HEK293T (cell line): ENCODE measurements at places on chromosomes 16 and 17.

DNA sequence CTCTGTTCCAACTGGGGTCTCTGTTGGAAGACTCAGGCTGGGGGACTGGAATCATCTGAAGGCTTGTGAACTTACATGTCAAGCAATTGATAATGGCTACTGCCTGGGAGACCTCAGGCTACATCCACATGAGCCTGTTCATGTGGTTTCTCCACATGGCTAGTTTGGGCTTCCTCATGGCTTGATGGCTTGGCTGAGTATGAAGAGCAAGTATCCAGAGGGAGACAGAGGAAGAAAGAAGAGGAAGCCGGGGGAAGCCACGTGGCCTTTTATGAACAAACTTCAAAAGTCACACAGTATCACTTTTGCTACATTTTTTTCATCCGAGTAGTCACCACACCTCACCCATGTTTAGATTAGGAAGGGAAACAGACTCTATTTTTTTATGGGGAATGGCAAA is 158.9 kb downstream of the TRIM37 start:
- DNase-seq = no peak

DNA sequence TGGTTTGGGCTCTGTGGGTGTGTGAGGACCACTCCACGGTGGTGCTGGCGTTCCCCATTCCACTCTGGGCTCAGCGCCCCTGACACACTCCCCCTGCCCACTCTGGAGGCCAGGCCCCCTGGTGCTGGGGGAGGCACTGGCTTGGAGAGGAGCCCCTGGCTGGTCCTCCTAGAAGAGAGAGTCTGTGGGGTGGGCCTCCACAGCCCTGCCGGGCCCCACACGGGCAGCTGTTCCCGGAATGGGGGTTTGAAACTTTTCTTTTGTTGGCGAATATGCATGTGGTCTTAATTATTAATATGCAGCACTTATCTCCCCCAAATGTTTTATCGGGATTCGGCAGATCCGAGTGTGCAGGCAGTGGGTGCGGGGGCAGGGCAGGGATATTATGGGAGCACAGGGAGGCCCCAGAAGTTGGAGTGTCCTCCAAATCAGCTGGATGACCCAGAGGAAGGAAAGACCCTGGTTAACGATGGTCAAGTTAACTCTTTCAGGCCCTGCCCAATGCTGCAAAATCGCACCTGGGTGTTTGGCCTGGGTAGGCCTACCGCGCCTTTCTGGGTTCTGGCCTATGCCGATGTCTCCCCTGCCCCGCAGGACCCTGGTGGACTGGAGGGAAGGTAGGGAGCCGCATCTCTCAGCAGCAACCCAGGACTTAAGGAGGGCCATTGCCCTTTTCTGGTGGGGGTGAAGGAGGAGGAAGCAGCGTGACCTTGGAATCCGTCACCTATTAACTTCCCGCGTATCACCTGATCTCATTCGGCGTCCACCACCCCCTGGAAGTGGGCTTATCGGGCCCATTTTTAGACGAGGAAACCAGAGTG is 36.0 kb downstream of the TMEM235 start:
- DNase-seq = no peak

GRCh38 chr17:9801505-9801904 is 10.1 kb upstream of the DHRS7C start:
- DNase-seq = no peak

GRCh38 chr17:3813171-3813570 is 12.2 kb upstream of the ITGAE start:
- no peak for DNase-seq

GRCh38 chr16:88527186-88527936 is 42.8 kb upstream of the ZC3H18 start:
- DNase-seq = peak; percentile 83

DNA sequence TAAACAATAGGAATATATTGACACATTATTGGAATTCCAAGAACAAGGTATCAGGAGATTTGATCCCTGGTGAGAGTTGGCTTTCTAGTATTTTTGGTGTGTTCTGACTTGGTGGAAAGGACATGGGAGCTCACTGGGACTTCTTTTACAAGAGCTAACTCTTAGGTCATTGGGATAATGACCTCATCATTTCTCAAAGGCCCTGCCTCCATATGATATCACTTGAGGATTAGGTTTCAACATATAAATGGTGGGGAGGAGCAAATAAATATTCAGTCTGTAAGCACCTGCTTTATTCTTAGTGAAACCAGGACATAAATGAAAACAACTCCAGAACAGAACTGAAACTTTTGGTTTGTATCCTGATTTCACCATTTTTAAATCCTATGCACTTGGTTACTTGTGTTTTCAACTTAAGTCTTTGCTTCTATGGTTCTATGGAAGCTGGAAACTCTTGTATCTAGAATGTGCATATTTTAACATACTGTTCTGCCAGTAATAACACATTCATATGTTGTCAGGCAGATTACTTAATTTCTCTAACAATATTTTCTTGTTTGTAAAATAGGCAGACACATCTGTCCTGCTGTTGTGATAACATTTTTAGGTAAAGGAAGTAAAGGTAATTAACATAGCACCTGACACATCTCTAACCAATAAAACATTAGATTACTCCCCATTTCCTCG is 1527.7 kb upstream of the CDH8 start:
- no peak for DNase-seq

- no peak for DNase-seq
Observed at GRCh38 chr16:56708525-56709442, 21.1 kb upstream of the NUP93 start.

- DNase-seq = no peak
Observed at GRCh38 chr17:31595076-31595475, 203.6 kb downstream of the RAB11FIP4 start.

- DNase-seq = no peak
Observed at GRCh38 chr16:83138976-83139690, 512.4 kb downstream of the CDH13 start.

- no peak for DNase-seq
Observed at GRCh38 chr17:7336240-7337175, at the start of gene ACAP1. Gene ACAP1 (plus strand): TSS chr17:7336529. CDS start chr17:7336735, 206 bp downstream.

- no peak for DNase-seq
Observed at GRCh38 chr16:67147437-67148140, 3.2 kb downstream of the B3GNT9 start.

GRCh38 chr17:37813751-37814150 is 68.9 kb upstream of the HNF1B start:
- DNase-seq = no peak

GRCh38 chr17:81536299-81537290 is 8.4 kb downstream of the FSCN2 start:
- DNase-seq = no peak

DNA sequence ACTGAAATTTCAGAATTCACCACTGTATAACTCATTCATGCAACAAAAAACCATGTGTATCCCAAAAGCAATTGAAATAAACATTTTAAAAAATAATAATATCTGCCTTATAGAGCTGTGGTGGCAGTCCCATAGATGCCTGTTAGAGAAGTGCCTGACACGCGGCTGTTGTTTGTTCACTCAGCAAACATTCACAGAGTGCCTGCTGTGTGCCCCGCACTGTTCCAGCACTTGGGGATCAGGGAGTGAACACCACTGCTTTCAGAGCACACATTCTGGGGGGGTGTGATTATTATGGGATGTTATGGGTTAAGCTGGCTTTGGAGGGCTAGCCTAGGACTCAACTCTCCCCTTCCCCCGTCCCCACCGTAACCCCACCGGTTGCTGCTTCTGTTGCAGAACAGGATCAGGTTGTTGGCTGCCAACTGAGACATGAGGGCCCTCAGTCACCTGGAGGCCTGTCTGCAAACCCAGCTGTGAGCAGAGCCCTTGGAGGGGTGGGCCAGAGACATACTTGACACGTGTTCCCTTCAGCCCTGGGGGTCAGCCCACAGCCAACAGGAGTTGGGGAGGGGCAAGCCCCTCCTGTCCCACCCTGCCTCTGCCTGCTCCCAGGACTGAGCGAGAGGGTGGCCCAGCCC is 103.3 kb upstream of the CIBAR2 start:
- DNase-seq = no peak

GRCh38 chr17:80846932-80847331 is 144.7 kb upstream of the CHMP6 start:
- DNase-seq = no peak

- DNase-seq = no peak
Observed at GRCh38 chr17:31002047-31002446, 31.2 kb downstream of the RNF135 start.

- no peak for DNase-seq
Observed at GRCh38 chr17:69122065-69122464, 19.6 kb downstream of the ABCA6 start.

DNA sequence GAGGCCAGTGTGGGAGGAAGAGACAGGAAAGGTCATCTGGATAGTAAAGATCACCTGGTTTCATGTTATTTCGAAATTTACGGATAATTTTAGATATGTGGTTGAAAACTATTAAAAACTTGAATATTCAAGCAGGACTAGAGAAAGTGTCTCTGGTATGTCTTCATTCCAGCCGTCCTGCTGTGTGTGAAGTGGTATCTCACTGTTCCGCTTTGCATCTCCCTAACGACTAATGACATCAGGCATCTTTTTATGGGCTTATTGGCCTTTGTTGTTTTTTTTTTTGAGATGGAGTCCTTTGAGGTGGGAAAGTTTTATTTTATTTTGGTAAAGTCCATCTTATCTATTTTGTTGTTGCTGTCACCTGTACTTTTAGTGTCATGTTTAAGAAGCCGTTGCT is 214.4 kb upstream of the CHMP6 start:
- no peak for DNase-seq

DNA sequence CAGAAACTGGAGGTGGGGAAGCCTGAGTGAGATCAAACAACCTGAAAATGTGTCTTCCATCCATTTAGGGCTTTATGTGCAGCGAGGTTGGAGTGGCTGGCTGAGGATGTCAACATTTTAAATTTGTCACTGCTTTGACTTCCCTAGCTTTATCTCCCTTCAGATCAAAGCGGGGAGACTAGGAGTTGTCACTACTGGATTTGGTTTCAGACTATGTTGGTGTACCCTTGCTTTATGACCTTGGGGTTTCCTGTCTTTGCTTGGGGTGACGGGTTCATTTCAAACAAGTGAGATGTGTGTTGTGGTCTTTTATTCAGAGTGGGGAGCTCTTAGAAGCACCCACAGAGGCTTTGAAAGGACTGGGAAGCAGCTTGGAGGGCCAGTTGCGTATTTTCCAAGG is 25.6 kb downstream of the MSI2 start:
- no peak for DNase-seq

- no peak for DNase-seq
Observed at GRCh38 chr17:49776551-49777300, 11.8 kb upstream of the KAT7 start.

GRCh38 chr17:31328160-31328535 is 6.7 kb upstream of the EVI2A start:
- DNase-seq = no peak

GRCh38 chr17:29294580-29294900 is 592 bp upstream of the NUFIP2 start:
- no peak for DNase-seq

- DNase-seq = no peak
Observed at GRCh38 chr17:33837281-33837680, 417.8 kb upstream of the CCL2 start.

DNA sequence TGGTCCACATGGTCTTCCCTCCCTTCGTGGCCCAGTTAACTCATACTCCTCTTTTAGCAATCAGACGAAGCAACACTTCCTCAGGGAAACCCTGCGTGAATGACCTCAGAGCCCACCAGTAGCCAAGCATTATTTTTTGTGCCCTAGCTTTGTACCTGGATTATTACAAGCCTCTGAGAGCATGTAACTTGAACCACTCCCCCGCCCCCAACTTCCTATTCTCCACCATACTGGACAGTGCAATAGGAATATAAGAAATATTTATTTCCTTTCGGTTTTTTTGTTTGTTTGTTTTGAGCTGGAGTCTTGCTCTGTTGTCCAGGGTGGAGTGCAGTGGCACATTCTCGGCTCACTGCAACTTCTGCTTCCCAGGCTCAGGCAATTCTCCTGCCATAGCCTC is 2.9 kb downstream of the CPPED1 start:
- no peak for DNase-seq

- DNase-seq = no peak
Observed at GRCh38 chr17:56718515-56718914, 115.2 kb downstream of the C17orf67 start.

DNA sequence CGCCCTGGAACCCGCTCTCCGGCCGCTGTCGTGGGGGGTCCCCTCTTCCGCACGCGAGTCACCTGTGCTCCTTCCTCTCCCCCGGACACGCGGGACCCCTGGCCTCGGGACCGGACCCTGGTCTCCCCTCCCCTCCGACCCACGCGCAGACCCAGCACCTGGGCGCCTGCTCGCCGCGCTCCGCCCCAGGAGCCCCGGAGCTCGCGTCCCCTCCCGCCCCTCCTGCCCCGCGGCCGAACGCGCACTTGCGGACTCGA is 762 bp downstream of the RAB40B start:
- DNase-seq = no peak

DNA sequence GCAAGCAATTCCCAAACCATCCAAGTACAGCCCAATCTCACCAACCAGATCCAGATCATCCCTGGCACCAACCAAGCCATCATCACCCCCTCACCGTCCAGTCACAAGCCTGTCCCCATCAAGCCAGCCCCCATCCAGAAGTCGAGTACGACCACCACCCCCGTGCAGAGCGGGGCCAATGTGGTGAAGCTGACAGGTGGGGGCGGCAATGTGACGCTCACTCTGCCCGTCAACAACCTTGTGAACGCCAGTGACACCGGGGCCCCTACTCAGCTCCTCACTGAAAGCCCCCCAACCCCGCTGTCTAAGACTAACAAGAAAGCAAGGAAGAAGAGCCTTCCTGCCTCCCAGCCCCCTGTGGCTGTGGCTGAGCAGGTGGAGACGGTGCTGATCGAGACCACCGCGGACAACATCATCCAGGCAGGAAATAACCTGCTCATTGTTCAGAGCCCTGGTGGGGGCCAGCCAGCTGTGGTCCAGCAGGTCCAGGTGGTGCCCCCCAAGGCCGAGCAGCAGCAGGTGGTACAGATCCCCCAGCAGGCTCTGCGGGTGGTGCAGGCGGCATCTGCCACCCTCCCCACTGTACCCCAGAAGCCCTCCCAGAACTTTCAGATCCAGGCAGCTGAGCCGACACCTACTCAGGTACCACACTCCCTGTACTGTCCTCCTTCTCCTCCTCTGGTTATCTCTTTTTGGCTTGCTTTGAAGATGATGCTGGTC is 20.6 kb downstream of the SP2 start:
- DNase-seq = no peak

DNA sequence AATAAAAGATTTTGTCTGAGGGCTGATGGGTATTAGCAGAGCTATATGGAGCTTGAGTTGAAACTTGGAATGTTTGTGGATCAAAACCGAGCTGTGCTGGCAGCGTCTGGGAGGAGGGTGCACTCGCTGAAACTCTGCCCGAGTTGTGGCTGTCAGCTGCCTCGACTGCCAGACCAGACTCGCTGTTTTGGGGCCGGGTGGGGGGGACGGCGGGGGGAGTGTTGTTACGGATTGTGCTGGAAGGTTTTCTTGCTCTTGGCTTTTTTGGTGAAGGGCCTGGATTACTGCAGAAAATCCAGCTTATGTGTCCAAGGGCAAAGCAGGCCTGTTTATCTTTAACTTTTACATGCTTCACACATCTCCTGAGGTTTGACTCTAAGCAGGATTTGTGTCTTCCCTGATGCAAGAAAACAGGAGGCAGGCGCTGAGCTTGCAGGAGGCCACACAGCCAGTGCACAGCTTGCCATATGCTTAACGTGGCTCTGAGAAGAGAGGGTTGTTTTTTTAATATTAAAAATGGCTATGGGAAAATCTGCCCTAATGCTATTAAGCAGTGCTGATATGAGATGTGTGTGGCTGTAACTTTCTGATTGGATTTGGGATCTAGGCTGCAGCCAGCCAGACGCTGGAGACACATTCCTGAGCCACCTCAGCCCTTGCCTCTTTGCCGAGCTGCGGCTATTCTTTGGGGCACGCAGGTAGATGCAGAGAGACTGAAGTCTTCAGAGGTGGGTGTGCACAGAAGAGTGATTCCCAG is 20.5 kb upstream of the RPTOR start:
- DNase-seq = no peak

GRCh38 chr17:67493812-67494211 is 116.7 kb downstream of the PITPNC1 start:
- no peak for DNase-seq
